H1 (cell line): ENCODE measurements at places on chromosomes 3 and 15.
A peak's percentile ranks its signal among the peaks of the same experiment; 100 is the strongest.

GRCh38 chr3:149619136-149619535 lies 38.7 kb downstream of the WWTR1 start:
- DNase-seq, result no peak

DNA sequence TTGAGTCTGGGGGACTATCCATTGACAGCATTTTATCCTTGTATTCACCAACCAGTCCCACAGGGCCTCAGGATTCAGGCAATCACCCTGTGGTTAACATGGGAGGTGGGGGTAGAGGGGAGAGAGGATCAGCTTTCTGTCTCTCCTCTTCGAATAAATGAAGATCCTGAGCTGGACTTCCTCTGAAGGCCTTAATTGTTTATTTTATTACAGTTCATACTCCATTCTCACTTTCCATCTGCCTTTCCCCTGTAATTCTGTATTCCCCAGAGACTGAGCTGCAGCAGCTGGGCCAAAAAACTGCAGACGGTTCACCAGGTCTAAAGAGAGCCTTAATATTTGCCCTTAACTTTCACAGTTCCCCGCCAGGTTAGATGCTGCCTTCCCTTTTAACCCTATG lies 11.9 kb downstream of the TAGLN3 start:
- no peak for DNase-seq

DNA sequence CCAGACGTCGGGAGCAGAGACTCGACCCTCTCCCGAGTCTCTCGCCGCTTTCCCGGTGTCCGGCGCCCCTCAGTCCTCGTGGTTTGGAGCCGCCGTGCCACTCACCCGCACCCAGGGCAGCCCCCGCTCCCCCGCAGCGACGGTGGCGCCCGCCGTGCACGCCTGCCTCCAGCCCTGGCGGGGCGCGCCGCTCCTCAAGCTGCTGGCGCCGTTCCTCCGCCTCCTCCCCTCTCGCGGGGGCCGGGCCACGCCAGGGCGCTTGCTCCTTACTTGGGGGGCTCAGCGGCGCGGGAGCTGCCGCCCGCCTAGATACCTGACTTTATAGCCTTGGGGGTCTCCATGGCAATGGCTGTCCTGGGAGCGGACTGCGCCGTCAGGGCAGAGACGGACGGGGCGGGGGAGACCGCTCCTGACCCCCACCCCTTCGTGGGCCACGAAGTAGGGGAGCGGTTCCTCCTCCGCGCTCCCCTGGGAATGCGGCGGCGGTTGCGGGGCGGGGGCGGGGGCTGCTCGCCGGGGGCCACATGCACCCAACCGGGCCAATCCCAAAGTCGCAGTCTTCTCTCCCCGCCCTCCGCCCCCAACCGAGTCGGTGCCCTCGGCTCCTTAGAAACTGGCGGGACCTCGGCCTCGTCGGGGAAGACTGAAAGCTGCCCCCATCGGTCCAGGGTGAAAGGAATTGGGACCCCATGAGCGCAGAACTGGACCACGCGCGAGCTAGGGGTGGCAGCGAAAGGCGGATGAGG lies at the start of gene ANKRD63:
Gene ANKRD63, minus strand, starts transcription at position 196 of the 746 bp plus-strand sequence. CDS start 478 bp downstream, outside the sequence.
- DNase-seq, result no peak

GRCh38 chr3:161414907-161415306 lies 43.6 kb upstream of the SPTSSB start:
- no peak for DNase-seq

DNA sequence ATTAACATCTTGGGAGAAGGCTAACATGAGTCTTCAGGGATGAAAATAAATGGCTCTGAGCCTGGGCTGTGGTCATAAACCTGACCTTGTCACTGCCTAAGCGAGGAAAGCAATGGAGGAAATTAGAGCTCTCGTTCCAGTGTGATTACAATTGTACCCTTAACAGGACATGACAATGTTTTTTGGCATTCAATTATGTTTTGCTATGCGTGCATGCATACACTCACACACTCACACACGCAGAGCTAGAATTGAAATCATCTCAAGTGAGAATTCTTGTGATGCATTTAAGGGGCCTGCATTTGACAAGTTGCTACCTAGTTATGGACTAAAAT lies 24.1 kb downstream of the ZNF80 start:
- no peak for DNase-seq

GRCh38 chr15:75671730-75672602 lies 24.3 kb downstream of the SNX33 start:
- DNase-seq, result no peak

DNA sequence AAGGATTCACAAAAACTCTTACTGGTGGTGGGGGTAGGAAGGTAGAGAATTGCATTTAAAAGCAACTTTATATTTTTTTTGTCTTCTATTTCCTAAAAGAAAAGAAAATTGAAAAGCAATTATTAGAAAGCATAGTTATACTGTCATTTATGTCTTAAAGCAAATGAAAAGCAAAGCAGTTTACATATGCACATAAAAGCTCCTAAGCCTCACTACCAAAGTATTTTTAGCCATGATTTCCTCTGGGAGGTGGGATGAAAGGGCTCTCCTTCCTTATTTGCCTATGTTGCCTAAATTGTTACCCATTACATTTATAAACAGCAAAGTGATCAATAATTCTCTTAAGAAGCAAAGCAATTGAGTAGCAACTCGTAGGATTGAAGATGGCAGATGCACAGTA lies 7.0 kb downstream of the ZNF445 start:
- DNase-seq, result no peak

DNA sequence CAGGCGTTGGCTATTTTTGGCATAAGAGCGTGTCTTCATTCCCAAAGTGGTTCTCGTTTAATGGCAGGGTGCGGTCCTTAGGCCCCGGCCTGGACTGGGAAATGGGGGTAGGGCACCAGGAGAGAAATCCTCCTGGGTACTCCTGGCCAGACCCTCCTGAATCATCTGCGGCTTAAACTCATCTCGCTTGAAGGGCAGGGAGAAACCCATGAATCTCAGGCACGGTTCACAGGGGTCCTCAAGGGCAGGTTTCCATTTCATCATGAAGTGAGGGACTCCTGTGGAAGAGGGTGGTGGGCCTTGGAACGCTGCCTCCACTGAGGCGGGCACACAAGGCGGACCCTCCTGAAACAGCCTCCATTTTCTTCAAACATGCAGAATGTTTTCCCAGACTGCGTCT lies 48.4 kb downstream of the KLF13 start:
- DNase-seq, result no peak

GRCh38 chr3:26708501-26708900 lies 85.9 kb downstream of the LRRC3B start:
- no peak for DNase-seq

DNA sequence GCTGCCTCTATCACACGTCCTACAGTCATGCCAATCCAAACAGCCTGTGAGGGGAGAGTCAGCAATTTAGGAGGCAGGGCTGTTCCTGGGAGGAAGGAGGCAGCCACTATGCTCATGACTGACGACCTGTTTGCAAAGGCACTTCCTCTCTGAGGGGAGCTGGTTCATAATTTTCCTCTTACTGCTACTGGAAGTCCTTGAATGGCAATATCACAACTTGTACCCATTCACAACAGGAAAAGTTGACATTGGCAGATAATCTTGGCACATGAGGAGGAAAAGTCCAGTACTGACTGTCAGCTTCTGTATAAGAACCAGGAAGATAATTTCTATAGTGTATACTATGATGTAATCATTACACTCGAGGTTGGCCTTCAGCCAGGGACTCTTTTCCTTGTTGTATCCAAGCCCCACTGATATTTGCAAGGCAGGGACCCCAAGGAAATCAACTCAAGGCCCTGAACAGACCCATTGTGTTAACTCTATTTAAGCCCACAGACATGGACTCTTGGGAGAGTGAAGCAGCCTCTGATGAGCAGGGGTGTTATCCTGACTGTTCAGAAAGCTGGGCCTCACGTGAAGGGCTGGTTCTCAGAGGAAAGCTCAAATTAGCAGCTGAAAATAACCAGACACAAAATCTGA lies 267.3 kb upstream of the ADAMTS9 start:
- no peak for DNase-seq

DNA sequence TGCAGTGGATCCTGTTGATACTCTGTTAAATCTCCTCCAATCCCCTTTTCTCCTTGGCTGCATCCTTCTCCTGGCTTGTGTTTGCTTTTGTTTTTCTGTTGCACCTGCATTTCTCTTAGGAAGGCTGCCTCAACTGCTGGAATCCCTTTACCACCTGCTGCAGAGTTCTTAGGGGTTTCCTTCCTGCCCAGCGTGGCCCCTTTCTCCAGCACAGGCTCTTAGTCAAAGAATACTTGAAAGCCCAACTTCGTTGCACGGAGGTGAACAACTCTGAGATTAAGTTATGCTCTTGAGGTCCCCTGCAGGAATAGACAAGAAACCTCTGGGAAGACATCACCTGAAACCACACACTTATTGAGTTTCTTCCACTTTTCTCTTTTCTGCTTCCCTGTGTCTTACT lies 121.6 kb upstream of the GRM7 start:
- DNase-seq, result peak; percentile 49

GRCh38 chr15:33722005-33722672 lies 246.2 kb upstream of the CHRM5 start:
- no peak for DNase-seq

GRCh38 chr3:47385007-47385406 lies 4.2 kb downstream of the PTPN23 start:
- no peak for DNase-seq

DNA sequence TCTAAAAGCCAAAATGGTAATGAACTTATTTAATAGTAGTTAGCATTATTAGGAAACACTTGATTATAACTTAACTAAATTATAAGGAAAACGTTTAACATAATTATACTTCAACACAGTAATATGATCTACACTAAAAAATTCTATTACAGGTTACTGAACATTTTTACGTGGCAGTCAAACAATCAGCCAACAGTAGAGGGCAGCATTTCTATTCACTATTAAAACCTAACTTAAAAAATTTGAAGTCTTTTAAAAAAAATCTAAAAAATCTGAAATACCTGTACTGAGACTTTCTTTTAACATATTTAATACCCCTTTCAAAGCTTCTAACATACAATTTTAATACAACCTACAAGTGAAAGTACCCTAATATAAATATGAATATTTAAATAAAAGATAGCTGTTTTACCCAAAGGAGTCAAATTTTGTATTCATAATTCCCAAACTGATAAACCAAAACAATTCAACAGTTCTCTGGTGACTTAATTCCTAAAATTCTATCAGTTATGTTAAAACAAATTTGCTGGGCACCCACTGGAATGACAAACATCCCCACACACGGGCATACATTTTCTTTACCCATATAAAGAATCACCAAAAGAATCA lies 41.5 kb downstream of the DLG1 start:
- DNase-seq, result no peak
